ENCODE measurements at places on chromosomes 4 and X.

GRCh38 chrX:110006821-110007375, 4.0 kb downstream of the TMEM164 start:
- DNase-seq: no peak

- DNase-seq: no peak
Observed at GRCh38 chrX:47529548-47529947, 31.5 kb upstream of the ARAF start.

DNA sequence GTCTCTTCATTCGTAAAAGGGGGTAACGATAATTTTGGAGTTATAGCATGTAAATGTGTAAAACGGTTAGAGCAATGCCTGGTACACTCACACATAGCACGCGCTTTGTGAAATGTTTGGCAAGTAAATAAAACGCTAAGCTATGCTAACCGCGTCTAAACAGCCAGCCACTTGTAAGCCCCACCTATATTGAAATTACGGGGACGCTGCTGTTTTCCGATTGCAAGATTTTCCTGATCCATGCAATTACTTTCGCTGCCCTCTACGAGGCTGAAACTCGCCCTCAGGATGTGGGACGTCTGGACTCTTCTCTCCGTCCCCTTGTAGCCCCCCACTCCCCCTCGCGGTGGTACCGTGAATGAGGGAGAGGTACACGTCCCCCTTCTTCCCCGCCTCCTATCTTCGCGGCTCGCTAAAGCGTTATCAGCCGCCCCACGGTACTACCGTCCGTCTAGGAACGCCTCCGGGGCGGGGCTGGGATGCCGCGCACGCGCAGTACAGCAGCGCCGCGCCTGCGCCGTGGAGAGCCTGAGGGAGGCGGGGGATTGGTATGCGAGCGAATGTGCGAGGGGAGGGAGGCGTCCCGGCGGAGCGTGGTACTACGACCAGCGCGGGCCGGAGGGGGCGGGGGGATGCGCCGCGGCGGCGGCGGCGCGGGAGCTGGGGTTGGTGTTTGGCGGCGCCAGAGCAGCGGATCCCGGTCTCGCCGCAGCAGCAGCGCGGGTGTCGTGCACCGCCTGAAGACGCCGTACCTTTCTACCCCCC, at the start of gene STIM2:
Gene STIM2 (plus strand): TSS at position 685 of the 765 bp plus-strand sequence.
- DNase-seq: peak; percentile 97

GRCh38 chr4:163500586-163500985, 6.1 kb downstream of the TMA16 start:
- no peak for DNase-seq

DNA sequence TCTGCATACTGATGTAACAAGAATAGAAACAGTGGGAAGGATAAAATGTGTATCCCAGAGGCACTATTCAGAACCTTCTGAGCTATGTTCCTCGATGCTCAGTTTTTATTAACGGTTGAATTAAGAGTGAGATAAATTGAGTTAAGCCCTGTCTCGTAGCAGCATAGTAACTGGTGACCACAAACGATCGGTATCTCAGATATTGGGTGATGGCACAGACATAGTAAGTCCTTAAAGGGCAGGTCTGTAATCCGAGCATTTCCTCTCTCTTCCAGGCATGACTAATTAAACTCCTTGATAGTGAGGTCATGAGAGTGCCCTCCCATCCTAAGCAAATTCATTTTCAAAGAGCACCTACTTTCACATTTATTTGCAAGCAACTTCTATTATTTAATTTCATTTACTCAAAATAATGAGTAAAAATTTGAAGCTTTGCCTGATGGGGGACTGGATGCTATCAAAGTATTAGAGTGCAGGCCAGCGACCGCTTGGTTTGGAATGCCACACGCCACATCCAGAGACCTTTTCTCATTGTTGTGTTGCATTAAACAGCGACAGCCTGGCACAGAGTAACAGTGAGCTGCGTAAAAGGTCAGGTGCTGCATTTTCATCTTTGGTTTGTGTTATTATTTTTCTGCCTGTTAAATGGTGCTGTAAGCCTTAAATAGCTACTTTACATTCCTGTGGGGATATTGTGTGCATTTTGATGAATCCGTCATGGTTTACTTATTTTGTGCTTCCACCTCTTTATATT, 101.9 kb downstream of the PCDH7 start:
- DNase-seq: peak; percentile 37

GRCh38 chr4:174752026-174752425, 77.0 kb downstream of the GLRA3 start:
- no peak for DNase-seq

GRCh38 chr4:46123913-46124755, at the start of gene GABRG1:
Gene GABRG1 (minus strand): TSS chr4:46124054. CDS start chr4:46123913, 141 bp downstream.
- peak; percentile 4 for DNase-seq

DNA sequence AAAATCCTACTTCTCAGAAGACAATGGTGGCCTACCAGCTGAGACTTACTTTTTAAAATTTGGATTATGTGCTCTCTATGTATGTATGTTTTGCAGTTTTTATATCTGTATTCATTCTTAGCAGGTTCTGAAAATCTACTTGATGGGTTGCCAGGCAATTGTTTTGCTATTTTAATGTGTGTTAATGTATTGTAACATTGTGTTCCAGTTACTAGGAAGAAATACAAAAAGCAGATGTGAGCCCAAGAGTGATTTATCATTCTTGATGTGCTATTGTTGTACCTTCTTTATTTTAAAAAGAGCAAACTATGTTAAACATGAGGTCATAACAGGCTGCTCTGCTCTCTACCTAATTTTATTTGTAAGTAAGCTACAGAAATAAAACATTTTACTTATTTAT, 81.9 kb downstream of the REPS2 start:
- DNase-seq: no peak

DNA sequence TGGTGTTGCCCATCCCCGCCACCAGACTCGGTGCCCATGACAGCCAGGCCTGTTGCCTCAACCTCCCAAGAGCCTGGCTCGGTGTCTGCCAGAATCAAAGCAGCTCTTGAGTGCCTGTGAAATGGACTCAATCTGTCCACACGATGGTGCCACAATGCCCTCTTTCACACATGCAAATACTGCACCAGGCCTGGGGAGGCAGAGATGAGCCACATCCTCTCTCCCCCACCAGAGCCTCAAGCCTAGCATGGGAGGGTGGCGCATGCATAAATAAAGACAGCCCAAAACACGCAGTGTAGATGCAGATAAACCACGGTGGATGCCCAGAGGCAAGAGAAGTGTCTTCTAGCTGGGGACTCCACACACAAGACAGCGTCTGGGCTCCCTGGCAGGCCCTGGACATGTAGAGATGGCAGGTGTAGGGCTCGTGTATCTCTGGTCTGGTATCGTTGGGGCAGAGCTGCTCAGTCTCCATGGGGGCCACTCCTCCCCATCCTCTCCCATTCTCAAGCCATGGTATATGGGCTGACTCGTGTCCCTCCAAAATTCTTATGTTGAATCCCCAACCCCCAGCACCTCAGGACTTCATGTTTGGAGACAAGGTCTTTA, 65.6 kb downstream of the JAKMIP1 start:
- peak; percentile 45 for DNase-seq

GRCh38 chrX:153966841-153967535, 4.6 kb downstream of the HCFC1 start:
- DNase-seq: no peak

- DNase-seq: no peak
Observed at GRCh38 chr4:144716778-144717177, 70.8 kb downstream of the HHIP start.

- DNase-seq: no peak
Observed at GRCh38 chr4:78222575-78223186, 165.6 kb downstream of the FRAS1 start.

DNA sequence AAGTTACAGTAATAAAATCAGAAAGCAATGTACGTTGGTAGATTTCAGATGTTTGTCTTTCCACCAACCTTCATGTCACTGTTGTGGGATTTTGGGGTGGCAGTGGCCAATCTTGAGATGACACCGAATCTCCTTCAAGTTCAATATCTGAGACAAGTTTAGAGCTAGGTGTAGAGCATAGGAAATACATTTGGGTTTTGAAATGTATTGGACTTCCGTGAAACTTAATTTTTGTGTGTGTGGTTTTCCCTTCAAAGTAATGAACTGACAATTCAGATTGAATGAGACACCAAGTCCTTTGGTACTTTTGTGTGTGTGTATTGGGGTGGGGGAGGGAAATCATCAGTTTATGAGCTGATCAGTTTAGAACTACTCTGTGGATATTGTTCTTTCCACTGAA, 1.8 kb downstream of the WDR44 start:
- no peak for DNase-seq

DNA sequence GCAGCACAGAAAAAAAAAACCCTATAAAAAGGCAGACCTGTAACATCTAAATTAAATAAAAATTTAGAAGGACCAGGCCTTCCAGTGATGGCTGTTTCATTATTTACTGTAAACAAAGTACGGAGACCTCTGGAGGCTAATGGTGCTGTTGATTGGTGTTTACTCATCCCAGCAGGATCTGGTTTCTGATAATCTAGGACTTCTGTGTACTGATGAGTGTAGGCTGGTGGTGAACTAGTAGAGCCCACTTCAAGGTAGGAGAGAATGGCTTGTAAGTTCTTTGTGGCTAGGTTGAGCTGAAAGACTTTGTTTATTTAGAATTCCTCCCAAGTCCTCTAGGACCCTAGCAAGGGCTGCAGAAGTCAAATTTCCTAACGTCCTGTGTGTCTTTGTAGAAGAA, 398.1 kb upstream of the PITX2 start:
- DNase-seq: no peak

- peak; percentile 15 for DNase-seq
Observed at GRCh38 chr4:74152836-74153235, 5.1 kb upstream of the MTHFD2L start.

- DNase-seq: no peak
Observed at GRCh38 chr4:136935305-136935704, 597.0 kb downstream of the PCDH18 start.

GRCh38 chr4:130238121-130238520, 1142.2 kb downstream of the C4orf33 start:
- DNase-seq: no peak

DNA sequence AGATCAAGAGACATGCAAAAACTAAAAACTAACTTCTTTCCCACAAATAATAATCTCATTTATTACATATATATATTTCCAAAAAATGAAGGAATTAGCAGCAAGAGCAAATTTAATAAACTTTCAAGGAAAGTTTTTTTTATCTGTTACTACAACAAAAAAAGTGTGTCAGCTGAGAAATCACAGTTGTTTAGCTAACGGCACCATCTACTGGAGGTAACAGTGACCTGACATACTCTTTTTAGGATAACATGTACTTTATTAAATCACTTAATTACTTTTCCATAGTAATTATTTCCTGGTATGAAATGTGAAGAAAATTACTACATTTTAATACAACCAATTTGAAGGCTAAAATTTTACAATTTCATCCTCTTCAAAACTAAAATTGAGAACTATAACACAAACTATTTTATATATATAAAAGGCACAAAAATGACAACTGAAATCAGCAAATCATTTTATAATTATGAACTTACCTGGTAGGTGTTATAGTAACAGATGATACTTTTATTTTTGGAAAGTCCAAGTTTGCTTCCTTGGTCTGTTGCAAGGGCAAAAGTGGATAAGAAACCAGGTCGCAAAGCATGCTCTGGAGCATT, 9.1 kb downstream of the LAMTOR3 start:
- peak; percentile 41 for DNase-seq

DNA sequence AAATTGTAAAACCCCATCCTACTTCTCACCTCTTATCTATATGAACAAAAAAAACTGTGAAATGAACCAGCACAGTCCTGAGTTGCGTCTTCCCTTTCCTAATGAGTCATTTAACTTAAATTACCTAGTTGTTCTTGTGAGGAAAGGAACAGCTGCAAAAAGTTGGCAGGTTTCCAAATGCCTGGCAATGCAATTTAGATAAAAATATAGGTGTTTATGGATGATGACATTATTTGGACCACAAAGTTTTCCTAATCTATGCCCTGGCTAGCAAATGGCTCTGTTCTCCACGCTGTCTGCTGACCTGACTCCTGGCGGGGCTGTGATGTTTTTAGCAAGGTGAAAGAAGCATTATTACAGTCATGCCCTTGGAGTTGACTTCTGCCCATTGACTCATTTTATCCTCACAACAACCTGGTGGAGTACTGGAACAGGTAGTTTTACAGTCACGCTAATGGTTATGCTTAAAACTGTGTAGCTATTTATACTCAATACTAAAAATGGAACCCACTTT, 29.8 kb upstream of the RELL1 start:
- DNase-seq: peak; percentile 49

- DNase-seq: no peak
Observed at GRCh38 chr4:159562366-159562765, 459.5 kb downstream of the RAPGEF2 start.

DNA sequence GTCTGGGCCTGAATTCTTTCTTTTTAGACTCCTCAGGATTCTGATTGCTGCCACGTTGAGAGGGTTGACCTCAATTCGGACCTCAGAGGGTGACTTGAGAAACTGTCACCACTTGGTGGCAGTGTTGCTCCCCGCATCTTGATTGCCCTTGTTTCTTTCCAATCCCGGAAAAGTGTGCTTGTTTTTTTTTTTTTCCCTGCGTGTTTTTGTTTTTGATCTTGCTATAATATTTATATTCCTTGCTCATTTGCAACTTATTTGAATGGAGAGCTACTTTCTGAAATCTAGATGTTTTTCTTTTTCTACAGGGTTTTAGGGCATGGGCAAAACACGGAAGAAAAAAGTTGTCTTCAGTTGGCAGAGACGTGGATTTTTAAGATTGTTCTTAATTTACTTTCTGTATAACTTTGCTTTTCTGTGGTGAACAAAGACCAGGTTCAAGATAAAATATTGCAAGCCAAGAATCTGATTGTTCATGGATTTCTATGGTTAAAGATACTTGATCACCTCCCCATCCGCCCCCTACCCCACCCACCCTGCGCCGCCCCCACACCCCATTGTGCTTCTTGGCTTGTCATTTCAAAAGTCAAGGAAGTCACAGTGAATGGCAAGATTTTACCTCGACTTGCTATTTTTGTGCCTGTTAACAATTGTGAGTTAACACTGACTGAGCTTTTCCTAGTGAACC, 102.0 kb downstream of the PTTG2 start:
- DNase-seq: peak; percentile 70

DNA sequence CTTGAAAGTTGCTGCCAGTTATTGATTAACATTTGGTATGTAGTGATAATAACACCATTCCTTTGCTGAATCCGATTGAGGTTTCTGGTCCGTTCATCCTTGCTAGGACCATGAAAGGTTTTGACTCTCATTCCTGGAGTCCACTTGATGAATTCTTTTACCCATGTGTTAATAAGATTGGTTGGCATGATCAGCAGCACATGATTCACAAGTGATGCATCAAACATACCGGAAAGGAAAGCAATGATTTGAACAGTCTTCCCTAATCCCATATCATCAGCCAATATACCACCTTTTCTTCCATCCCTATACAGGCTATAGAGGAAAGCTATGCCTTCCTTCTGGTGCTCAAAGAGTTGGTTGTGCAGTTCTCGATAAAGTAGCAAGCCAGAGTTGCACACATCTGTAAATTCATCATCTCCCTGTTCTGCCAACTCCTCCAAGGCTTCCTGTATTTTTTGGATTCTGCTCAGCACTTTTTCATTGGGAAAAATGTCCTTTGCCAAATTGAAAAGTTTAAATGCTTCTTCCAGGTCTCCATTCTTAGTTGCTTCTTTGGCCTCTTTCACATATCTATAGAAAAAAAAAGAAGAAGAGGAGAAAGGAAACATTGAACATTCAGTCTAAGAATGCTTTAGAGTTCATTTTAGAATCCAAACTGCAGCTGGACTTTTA, 26.7 kb downstream of the PIN4 start:
- DNase-seq: no peak

Data from H4 (cell line).